ENCODE measurements at places on chromosomes 1 and 21.
A peak's percentile ranks its signal among the peaks of the same experiment; 100 is the strongest.

DNA sequence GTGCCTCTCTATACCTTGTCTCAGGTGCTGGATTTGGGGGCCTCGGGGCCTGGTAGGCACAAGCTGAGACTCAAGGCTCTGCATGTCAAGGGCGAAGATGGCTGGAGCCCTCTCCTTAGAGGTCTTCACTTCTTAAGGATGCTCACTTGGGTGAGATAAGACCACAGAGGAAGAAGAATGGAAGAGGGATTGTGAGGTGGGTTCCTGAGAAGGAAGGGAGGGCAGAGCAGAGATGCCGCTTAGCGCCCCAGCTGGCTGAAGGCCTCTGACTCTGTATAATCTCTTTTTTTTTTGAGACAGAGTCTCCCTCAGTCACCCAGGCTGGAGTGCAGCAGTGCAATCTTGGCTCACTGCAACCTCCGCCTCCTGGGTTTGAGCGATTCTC is 32.2 kb downstream of the SOX13 start:
- no peak for DNase-seq

DNA sequence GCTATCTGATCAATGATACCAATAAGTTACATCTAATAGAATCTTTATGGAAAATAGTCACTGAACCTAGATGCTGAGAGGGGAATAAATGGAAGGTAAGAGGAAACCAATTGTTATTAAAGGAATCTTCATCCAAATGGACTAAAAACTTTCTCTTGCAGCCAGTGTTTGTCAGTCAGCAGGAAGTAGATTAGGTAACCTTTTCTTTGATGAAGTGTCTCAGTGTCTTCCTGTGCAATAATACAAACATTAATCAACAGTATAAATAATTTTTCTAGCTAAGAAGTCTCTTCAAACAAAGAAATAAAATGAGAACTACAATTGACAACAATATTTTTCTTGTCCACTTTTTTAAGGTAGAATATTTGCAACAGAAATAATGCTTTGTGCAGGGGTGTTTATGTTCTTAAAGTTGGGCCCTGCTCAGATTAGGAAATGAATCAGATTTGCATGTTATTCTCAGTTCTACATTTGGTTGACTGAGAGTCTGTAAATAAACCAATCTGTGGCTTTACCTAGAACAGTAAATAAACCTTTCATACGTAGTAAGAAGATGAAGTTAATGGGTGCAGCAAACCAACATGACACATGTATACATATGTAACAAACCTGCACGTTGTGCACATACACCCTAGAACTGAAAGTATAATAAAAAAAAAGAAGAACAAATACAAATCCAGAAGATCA is 391.4 kb downstream of the MRPL39 start:
- DNase-seq, result no peak

DNA sequence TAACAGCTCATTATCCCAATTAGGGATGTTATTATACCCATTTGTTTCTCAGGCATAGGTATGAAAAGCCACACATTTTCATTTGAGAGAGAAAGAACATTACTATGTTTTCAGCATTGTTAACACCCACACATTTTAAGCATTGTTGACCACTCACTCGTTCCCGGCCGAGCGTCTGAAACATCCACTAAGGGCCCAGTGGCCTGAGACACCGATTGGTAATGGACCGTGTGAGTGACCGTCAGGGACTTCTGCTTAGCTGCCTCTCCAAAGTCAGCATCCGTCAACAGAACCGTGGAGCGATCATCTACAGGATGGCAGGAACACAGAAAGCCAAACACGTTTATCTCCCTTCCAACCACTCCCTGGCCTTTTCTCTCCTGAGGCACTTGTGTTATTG is 184.6 kb downstream of the PCP4 start:
- DNase-seq, result no peak

DNA sequence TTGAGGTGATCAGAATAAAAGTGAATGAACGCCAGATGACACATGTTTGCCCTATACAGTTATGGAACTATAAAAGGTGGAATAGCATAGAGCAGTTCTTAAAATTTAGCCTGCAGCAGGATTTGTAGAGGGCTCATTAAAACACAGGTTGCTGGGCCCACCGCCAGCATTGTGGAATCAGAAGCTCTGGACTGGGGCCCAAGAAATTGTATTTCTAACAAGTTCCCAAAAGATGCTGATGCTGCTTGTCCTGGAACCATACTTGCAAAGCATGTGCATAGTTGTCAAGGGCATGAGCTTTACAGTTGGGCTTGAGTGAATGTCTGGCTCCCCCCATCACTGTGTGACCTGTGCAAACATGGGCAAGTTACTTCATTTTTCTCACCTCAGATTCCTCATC is 37.5 kb upstream of the LRRC53 start:
- no peak for DNase-seq

DNA sequence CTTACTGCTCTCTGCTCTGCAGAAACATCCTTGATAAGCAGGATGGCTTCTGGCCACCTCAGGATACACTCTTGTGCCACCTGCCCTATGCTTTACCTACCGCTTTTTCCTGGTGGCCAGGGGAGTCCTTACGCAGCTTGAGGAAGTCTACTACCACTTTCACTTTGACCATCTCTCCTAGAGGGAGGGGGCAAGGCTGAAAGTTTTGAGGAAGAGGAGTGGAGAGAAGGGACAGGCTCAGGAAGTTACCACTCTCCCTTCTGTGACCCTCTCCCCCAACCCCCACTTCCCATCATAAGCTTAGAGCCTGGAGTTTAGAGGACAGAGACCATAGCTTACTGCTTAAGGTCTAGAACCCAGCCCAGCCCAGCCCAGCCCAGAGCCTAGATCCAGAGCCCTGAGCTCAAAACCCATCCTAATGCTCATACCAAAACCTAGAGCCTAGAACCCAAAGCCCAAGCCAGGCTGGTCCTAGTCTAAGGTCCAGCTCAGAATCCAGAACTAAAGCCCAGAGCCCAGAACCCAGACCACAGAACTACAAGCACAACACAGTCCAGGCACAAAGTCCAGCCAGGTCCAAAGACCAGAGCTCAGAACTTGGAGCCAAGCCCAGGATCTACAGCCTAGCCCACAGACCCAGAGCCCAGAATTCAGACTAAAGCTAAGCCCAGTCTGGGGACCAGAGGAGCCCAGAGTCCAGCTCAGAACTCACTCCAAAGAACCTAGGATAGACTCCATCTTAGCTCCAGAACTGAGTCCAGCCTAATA is 18.0 kb upstream of the MFSD2A start:
- peak; percentile 82 for DNase-seq

- DNase-seq, result no peak
These were observed 54.8 kb downstream of the MYOM3 start for GRCh38 chr1:24057171-24057570.

- no peak for DNase-seq
These were observed 347.4 kb upstream of the B3GALT2 start for GRCh38 chr1:193533853-193534252.

DNA sequence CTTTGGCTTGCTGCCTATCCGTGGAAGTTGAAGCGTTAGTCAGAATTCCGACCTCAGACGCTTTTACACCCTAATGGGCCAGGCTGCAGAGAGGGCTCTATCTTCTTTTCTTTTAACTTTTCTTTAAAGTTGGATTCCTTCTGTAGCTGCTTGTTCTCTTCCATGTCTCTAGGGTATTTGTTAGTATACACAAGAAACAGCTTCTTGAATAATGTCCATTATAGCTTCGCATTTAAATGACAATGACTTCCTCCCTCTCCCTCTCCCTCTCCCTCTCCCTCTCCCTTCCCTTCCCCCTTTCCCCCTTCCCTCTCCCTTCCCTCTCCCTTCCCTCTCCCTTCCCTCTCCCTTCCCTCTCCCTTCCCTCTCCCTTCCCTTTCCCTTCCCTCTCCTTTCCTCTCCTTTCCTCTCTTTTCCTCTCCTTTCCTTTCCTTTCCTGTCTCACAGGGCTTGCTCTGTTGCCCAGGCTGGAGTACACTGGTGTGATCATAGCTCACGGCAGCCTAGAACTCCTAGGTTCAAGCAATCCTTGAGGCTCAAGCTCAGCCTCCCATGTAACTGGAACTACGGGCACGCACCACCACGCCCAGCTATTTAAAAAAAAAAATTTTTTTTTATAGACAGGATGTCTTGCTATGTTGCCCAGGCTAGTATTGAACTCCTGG is 33.0 kb downstream of the RIPPLY3 start:
- no peak for DNase-seq

DNA sequence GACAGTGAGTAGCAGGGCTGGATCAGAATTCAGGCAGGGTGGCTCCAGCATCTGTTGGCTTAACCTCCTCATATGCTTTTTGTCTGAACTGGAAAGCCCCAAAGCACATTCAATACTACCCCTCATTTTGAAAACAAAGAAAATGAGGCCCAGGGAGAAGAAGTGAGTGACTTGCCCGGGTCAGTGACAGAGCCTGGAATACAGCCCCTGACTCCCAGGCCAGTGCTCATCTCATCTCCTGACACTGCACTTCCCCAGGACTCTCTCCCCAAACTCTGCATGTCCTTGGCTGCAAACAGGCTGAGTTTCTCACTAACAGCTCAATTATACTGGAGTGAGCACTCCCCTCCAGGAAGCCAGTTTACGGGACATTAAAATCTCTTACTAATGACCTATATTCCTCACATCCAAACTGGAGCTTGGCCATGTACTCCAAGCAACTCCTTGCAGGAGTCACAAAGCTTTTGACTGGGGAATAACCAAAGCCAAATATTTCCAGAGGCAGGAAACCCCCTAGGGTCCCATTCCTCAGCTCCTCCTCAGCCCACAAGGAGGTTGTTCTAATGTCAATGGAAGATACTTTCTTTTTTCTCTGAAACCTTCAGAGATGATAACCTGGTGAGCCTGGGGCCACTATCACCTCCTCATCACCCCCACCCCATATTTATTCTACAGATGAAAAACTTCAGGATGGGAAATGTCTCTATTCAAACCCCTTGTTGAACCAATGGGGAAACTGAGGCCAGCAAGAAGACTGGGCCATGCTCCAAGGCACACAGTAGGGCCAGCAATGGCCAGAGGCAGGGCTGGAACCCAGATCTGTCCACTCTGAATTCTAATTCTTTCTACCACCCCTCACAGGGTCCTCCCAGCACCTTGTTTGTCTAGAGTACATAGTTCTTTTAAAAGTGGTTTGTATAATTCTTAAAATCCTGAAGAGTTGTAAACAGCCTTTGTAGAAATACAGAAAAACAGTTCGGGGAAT is 127.0 kb downstream of the PLPP3 start:
- no peak for DNase-seq

GRCh38 chr1:154326546-154327465 is 1.5 kb downstream of the ATP8B2 start:
- no peak for DNase-seq

DNA sequence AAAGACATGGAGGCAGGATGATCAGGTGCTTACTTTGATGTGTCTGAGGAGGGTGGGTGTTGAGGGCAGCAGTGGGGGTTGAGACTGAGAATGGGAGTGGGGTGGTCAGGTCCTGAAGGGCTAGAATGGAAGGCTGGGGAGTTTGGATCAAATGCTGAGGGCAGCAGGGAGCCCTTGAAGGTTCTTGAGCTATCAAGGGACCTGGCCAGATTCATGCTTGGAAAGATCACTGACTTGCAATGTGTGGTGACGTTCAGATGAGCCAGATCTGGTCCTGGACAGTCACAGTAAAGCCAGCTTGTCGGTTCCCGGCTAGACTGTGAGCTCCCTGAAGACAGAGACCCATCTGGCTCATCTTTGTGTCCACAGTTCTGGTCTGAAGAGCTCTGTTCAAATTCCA is 3.8 kb downstream of the EPHB2 start:
- DNase-seq, result no peak

DNA sequence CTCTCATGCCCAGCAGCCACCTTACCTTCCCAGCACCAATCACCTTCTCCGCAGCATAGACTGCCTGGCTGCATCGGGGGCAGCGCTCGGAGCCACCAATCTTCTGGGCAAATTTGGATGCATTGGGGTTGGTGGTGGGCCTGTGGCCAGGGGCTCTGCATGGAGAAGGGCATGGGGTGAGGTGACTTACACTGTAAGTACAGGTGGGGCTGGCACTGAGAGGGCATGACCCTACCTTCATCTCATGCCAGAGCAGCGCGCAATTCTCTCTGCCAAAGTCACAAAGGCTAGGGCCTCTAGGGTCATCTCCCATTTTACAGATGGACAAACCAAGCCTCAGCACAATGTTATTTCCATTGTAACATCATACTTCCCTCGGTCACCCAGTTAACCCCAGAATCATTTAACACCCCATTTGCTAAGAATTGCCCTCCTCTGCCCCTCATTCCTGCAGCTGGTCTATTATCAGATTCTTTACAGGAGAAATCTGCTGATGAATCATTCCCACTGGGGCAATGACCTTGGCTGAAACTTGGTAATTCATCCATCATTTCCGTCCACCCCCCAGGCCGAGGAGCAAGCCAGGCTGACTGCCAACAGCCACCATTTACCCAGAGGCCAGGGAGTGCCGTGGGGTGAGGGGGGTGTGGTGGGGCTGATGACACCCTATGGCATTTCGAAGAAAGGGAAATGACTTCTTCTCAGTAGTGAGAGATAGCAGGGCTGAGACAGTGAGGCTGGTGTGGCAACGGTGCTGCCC is 17.9 kb downstream of the CSRP1 start:
- peak; percentile 74 for DNase-seq

DNA sequence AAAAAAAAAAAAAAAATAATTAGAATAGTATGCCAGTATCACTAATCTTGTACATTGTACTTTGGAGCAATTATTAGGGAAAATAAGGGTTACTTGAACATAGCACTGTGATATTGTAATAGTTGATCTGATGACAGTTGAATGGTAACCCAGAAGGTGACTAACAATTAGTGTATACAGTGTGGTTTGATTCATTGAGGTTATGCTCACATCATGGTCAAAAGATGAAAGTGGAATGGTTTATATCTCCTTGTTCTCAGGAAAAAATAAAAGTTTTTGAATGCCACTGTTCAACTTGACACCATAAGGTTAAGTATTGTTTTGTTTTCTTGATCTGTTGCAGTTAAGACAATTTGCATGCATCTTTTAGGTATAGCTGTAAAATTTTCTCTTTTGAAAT is 87.0 kb downstream of the GPR52 start:
- DNase-seq, result no peak

GRCh38 chr1:236142253-236143103 is at the start of gene GPR137B:
TSS of gene GPR137B (plus strand) at chr1:236142539. CDS start at chr1:236142623, 84 bp downstream.
- peak; percentile 78 for DNase-seq

GRCh38 chr1:228292609-228292911 is 84.7 kb downstream of the OBSCN start:
- no peak for DNase-seq

Measured in inflammatory macrophage (primary cell).